ENCODE measurements at places on chromosomes 16 and 17.

DNA sequence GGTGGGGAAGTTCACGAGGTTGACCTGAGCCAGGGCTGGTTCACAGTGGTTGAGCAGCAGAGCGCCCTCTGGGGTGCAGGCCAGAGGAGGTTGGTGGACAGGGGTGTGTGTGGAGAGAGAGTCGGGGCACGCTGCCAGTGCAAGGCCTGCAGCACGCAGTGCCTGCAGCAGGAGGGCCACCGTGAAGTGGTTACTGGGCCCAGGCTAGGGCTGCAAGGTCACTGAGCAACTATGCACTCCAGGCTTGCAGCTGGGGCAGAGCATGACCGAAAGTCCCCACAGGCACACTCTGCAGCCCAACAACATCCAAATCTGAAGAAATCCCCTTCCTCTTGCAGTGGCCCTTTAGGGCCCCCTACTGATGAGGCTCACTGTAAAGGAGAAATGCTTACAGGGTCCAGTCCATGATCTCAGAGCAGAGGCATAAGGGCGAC is 89.1 kb upstream of the NOL11 start:
- DNase-seq = no peak

GRCh38 chr16:71431176-71431575 is 10.7 kb downstream of the TLE7 start:
- no peak for DNase-seq

DNA sequence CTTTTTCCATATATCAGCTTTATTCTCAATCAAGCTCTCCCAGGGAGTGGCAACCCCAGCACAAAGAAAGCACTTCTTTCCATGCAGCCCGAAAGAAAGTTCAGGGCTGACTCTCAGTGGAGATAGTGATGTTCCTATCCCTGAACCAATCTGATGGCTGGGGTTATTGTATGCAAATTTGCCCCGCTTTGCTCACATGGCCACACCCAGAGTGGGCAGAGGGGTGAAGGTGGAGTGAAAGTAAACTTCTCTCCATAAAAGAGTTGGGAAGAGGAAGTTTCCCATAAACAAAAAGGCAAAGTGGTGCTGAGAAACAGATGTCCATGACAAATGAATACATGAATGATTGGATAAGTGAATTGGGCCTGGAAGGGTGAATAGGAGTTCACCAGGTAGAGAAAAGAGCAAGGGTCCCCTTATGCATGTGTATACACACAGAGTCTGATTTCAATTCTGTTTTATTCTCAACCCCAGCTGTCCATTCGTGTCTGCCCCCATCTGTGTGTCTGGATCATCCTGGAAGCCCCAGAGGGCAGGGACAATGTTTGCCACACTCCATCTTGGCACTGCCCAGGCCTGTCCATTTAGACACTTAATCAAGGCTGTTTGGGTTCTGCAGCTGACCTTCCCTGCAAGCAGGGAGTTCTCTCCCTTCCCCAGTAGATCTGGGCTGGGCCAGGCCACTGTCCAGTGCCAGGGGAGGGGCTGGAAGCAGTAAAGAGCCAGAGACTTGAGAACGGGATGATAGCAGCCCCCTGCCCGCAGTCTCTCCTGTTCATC is 14.1 kb upstream of the NGFR start:
- DNase-seq = no peak

GRCh38 chr17:6473128-6473767 is 29.0 kb downstream of the PIMREG start:
- peak; percentile 43 for DNase-seq

DNA sequence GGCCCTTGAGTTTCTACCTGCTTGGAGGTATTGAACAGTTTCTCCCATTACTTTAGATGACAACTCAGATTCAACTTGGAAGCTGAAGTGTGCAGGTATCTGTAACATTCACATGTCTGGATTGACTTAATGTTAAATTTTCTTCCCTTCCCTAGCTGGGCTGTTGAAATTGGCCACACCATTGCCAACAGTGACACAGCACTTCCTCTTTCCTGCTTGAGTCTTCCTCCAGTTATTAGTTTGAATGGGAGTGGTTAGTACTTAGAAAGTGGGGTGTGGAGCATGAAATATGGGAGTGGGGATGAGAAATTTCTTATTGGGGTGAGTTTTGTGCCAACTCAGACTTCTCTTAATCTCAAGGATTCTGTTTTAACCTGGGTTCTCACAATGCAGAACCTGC is 454.9 kb downstream of the KCNJ2 start:
- DNase-seq = no peak

- DNase-seq = no peak
Measured at GRCh38 chr17:12256380-12256995, 235.8 kb downstream of the MAP2K4 start.

DNA sequence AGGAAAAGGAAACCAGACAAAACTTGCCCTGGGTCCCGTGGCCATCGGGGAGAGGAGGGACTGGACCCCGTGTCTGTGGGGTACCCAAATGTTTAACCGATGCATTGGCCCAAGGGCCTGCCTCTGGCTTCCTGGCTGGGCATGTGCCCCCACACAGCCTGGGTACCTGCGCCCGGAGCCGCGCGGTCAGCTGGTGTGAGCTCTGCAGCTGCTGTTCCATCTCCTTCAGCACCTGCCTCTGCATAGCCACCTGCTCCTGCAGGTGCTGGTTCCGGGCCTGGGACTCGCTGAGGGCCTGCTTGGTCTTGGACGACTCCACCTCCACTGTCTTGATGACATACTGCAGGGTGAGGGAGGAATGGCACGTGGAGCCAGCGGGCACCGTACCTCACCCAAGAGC is 31.9 kb downstream of the KIFC3 start:
- no peak for DNase-seq

DNA sequence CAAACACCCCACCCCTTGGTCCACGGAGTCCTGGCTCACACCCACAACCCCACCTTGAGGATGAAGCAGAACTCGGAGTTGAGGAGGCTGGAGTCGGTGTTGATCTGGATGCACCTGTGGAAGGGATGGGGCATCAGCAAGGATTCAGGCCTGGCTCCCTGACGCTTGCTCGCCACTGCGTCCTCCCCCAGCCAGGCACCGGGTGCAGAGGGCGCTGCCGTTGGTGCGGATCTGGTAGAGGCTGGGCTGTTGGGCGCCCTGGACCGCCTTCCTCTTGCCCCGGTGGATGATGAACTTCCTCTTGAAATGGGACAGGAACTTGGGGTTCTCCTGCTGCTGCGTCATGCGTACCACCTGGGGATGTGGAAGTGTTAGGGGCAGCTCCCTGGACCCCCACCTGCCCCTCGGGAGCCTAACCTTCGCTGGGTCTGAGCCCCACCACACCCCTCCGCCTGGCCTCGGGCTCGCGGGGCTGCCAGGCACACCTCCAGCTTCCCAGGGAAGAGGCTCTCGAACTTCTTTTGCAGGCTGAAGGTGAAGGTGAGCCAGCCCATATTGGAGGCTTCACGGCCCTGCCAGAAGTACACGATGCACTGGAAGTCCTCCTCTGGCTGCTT is 12.3 kb downstream of the FLII start:
- DNase-seq = no peak

DNA sequence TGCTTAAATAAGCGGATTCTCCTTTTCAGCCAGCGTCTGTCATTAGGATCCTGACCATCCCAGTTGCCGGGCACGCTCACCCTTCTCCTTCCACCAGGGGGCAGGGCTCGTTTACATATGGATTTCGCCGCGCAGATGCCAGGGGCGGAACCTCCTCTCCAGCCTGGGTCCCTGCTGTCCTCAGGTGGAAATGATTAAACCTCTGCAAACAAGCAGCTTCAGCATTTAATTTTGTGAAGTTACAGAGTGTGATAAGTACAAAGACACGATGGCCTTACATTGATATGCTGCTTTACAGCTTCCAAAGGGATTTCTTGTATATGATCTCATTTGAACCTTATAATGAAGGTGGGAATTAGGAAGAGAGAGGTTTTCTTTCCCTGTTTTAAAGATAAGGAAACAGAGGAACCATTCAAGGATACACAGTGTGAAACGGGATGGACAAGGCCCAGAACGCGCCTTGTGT is 3.9 kb upstream of the KRT28 start:
- peak; percentile 62 for DNase-seq

DNA sequence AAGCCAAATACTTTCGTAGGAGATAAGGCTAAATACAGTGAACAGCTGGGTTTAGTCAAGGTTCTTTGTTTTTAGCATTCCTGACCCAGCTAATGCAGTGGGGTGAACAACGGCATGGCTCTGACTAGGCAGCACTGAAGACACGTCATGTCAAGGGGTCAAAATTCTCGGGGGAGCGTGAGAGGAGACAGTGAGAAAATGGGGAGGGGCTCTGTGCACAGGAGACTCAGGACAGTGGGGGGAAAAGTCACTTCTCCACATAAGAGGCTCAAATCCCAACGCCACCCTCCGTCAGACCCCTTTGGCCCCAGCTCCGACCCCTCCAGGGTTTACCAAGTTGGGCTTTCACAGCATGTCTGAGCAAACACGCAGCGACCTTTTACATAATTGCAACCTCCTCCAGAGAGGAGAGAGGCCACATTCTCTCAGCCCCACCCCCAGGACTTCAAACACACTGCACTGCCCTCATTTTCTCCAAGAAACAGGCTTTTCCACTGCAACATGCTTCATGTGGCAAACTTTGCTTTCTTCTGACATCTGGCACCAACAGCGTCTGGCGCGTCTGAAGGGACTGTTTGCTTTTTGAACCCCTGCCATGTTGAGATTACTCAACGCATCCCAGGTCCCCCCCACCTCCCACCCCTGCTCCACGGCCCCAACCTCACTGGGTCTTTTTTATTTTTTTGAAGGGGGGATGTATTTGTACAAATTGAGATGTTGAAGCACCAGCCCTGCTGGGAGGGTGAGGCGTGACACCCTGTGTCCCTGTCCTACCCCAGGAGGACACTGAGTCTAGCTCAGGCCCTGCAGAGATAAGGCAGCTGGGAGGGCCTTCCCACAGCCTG is 30.0 kb downstream of the AXIN2 start:
- DNase-seq = no peak

DNA sequence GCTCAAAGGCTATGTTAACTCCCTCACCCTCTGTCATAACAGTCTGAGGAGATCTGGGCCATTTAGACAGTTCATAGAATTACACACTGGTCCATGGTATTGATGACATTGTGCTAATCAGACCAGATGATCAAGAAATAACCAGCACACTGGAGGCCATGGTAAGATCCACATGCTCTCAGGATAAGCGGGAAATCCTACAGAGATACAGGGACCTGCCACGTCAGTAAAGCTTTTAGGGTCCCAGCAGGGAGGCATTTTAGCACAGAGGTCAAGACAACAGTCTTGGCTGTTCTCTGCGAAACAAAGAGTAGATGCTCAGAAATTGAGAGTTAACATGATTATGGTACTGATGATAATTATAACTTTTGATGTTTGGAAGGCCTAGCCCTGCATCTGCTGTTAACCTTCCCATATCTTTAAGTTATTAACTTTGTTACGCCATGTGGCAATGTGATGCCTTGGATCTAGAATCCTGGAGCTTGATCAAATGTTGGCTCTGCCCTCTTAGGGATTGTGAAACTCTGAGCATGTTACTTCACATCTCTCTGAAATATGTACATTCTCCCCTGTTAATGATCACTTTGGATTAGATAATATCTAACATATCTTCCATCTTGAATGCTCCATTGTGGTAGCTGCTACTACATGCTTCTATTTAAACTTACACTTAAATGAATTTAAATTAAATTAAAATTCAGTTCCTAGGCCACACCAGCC is 172.0 kb upstream of the SOX9 start:
- no peak for DNase-seq

- DNase-seq = no peak
Measured at GRCh38 chr16:60459463-60459862, 1576.8 kb downstream of the CDH8 start.

- no peak for DNase-seq
Measured at GRCh38 chr17:72079700-72080099, 41.1 kb upstream of the SOX9 start.

DNA sequence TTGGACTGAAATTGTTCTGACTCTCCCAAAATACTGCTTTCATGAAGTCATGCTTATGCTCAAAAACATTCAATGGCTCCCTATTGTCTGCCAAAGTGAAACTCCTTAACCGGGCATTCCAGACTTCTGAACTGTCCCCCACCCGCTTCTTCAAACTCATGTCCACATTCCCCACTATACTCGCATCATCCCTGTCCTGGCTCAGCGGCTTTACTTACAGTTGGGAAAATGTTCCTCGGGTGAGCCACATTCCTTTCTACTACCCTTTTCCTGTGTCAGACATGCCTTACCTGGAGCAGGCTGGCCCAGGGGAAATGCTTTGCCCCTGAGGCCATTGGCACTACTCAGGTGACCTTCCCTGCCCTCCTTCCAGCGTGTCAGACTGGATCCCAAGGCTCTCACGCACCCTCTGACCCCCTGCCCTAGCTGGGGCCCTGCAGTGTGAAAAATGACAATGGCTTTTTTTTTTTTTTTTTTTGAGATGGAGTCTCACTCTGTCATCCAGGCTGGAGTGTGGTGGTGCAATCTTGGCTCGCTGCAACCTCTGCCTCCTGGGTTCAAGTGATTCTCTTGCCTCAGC is 5.3 kb downstream of the CYGB start:
- no peak for DNase-seq

DNA sequence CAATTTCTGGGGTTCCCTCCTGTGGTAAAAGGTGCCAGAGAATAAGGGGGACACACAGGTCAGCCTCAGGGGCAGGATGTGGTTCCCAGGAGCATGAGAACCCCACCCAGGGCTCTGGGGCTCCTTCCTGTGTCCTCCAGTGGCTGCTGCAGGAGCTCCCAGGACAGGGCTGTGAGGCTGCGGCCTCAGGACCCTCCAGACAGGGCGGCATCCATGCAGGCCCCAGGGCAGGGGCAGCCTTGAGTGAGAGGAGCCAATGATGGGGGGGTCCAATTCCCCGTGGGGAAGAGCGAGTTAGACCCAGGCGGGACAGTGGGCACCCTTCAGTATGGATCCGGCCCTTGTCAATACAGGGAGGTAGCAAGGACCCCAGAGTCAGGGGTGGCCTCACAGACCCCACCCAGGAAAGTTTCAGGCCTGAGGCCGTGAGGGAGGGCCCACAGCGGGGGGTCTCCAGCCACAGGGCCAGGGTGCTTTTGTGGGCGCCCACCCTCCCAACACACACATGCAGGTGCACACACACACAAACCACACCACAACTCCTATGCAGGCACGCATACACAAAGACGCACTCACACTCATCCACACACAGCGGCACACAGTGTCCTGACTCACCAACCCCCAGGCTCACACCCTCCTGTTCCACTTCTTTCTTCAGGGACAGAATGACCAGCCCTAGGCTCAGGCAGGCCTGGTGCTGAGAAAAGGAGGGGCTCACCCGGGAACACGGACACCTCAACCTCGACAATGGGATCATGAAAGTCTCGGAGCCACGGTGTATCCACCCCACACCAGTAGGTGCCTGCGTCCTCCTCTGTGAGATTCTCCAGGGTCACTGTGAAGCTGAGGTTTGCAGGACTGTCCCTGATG is 1.8 kb downstream of the CD300C start:
- no peak for DNase-seq

DNA sequence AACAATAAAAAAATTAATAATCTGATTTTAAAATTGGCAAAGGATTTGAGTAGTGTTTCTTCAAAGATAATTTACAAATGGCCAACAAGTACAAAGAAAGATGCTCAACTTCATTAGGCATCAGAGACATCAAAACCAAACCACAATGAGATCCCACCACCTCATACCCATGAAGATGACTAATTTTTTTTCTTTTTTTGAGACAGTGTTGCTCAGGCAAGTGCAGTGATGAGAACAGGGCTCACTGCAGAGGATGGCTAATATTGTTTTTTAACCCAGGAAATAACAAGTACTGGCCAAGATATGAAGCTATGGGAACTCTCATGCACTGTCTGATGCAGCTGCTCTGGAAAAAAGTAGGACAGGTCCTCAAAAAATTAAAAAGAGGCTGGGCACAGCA is 14.9 kb downstream of the WDR45B start:
- DNase-seq = no peak
